NCI-H1092 (cell line): ENCODE measurements at places on chromosomes 16 and 17.
A peak's percentile ranks its signal among the peaks of the same experiment; 100 is the strongest.

- no peak for DNase-seq
Observed at GRCh38 chr16:31110106-31111034, 2.2 kb downstream of the BCKDK start.

- no peak for DNase-seq
Observed at GRCh38 chr17:77470800-77471733, 330.3 kb downstream of the SEC14L1 start.

DNA sequence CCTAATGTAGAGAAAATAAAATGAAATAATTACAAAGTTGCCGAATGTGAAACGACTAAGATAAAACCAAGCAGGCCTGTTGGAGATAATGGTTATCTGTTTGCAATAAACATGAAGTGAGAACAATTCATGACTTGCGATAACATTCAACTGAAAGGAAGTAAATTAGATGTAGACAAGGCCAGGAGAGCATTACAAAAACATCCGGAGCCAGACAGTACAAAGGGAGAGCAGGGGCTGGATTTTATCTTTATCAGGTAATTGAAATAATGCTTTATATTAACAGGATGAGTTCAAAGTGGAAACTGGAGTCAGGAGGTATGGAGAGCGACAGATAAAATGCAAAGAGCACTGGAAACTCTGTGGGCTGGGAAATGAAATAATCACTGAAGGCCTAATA is 265.6 kb upstream of the GOT2 start:
- no peak for DNase-seq

DNA sequence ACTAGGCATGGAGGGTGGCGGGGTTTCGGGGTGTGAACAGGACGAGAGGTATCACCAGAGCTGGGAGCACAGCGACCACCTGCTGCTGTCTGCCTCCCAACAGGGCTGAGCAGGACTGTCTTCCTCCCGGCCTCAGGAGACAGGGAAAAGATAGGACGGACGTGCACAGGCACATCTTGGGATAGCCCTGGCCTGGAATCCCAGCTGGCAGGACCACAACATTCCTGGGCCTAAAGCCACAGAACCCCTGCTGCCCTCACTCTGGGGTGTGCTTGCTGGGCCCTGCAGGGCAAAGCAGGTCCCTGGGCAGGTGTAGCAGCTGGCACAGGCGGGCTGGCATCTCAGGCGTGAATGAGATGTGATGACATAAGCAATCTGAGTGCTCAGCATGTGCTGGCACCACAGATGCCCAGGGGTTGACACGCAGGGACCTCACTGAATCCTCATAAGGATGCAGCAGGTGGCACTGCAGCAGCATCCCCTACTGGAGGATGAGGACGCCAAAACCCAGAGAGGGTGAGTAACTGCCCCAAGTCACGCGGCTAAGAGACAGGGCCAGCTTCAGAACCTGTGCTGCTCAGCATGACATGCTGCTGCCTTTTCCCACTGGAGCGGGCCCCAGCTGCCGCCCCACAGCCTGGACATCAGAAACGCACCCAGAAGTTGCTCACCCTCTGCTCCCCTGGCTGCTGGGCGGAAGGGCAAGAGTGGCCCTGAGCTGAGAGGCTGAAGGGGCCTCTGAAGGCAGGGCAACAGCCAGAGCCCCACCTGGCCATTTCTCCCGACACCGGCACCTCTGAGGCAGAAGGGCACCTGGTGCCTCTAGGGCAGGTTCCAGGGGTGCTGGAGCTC is 7.1 kb downstream of the CORO7 start:
- DNase-seq: no peak

- no peak for DNase-seq
Observed at GRCh38 chr16:78309763-78310162, 210.3 kb downstream of the WWOX start.

- no peak for DNase-seq
Observed at GRCh38 chr17:39699818-39700147, at the start of gene ERBB2. Gene ERBB2, plus strand, starts transcription at chr17:39700064. Its CDS starts 175 bp downstream, at chr17:39700239.

DNA sequence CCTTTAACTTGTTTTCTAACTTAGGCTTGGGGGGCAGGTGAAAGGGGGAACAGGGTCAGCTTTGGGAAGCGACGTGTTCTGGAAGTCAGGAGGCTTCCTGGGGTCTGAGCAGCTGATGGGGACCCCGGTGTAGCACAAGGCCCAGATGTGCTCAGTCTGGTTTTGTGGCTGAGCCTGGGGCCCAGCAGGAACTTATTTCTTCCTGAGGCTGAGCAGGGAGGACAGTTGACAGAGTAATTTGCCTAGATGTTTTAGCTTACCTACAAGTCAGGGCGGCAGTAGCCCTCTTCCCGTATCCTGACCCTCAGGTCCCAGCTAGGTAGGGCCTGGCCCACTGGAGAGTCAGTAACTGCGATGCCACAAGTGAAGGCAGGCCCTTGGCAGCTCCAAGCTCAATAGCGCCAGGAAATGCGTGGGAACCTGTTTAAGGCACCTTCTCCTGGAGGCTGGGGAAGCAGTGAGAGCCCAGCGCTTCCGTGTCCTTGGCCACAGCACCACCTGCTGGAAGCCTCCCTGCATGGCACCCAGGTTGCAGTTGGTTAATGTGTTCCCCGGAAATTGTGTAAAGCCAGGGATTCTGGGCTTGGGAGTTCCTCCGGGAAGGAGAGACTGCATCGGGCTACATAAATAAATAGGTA is 5.2 kb downstream of the CCR7 start:
- peak; percentile 74 for DNase-seq

DNA sequence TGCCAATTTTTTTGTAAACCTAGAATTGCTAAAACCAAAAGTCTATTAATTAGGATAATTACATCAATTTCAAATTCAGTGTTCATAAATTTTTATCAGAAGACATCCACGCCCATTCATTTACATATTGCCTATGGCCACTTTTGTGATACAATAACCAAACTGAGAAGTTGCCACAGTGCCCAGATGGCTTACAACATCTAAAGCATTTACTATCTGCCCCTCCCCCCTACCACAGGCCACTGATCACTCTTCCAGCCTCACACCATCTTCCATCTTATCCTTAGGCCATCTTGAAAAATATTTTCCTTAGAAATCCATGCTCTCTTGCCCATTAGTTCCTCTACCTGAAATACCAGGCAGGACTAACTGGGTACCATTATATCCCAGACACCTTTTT is 6.3 kb upstream of the PRKAR1A start:
- no peak for DNase-seq

- DNase-seq: peak; percentile 73
Observed at GRCh38 chr17:41666708-41667279, 21.9 kb upstream of the EIF1 start.

DNA sequence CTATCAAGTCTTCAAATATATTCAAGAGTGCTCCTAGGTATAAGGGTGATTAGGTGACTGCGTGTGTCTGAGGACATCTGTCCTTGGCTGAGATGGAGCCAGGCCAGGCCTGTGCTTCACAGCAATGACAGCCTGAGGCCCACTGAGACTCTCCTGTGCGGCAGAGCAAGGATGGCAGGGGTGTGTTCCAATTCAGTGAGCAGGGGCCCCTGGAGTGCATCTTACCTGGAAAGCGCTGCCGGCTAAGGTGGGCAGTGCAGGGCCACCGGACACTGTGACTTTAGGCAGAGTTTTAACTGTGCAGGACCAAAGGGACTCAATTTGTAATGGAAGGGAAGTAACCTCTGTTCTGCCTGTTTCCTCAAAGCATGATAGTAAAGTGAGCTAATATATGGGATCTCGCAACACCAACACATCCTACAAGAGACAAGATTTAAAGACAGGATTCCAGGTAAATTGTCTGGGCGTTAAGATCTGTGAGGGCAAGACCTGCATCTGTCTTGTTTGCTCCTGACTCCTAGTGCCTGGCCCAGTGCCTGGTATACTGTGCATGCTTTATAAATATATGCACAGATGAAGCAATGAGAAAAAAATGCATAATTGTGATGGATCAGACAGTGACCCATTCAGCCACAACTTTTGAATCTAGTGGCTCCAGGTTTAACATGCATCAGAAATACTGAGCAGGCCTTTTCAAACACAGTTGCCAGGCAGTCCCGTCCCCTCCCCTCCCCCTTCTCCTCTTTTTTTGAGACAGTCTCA is 86.7 kb downstream of the MRC2 start:
- no peak for DNase-seq

DNA sequence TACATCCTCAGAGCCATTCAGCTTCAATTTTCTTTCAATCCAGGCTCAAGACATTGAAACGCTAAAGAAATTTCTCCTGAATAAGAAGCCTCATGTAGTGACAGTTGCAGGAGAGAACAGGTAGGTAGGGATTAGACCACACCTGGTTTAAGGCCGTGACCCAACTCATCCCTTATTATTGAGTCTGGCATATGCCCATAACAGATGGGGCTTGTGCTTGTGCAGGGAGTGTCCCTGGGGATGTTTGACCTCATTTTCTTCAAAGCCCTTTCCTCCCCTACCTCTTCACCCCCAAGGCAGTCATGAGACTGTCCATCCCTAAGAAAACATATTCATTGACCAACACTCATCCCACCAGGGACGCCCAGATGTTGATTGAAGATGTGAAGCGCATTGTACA is 24.3 kb downstream of the SUPT6H start:
- DNase-seq: no peak

- DNase-seq: peak; percentile 89
Observed at GRCh38 chr17:68511671-68512246, 471 bp upstream of the PRKAR1A start.

GRCh38 chr17:38434178-38434665 is 6.0 kb downstream of the ARHGAP23 start:
- no peak for DNase-seq

DNA sequence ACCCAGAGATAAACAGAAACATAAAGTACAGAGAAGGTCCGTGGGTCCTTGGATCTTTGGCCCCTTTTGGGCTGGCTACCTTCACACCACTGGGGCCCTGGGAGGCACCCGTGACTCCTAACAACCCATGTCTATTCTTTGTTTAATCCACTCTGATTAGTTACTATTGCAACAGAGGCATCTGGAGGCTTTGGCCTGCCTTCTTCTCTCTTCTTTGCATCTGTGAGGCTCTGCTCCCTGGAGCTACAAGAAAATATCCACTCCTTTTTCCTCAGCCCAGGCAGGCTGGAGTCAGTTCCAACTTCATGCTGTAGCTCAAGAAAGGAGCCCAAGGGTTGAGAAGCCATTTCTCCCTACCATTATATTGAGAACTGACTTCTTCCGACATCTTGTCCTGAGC is 9.5 kb upstream of the CMIP start:
- no peak for DNase-seq

- no peak for DNase-seq
Observed at GRCh38 chr17:45397796-45398195, 34.9 kb downstream of the ARHGAP27 start.

- no peak for DNase-seq
Observed at GRCh38 chr16:10983159-10983558, 38.8 kb downstream of the CLEC16A start.

- DNase-seq: no peak
Observed at GRCh38 chr17:2468270-2468669, 43.4 kb downstream of the METTL16 start.

- DNase-seq: no peak
Observed at GRCh38 chr17:18300725-18301480, 13.9 kb downstream of the TOP3A start.

- DNase-seq: no peak
Observed at GRCh38 chr16:28014851-28015250, 48.7 kb downstream of the GSG1L start.

- no peak for DNase-seq
Observed at GRCh38 chr17:82052638-82053059, 951 bp downstream of the GPS1 start.

DNA sequence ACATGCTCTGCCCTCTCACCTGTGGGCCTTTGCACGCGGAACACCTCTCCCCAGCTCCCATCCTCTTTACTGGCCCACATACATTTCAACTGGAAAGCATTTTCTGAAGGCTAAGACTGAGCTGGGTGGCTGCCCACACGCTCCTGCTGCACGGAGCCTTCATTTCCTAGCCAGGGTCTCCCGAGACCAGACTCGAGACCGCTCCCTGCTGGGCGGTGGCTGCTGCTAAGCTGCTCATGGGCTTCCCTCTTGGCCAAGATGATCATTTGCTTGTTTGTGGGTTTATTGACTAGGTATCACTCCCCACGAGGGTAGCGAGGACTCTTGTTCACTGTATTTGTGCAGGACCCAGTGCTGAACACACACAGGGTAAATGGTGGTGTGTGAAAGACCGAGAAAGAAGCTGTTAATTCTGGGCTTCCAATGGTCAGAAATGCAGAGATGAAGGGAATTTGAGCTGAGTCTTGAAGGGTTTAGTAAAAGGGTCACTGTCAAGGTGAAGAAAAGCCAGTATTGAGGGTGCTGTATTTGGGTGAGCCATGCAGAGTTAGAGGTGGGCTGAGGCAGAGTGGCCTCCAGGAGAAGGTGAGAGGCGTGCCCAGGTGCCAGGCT is 907 bp downstream of the TRAPPC2L start:
- DNase-seq: peak; percentile 61

DNA sequence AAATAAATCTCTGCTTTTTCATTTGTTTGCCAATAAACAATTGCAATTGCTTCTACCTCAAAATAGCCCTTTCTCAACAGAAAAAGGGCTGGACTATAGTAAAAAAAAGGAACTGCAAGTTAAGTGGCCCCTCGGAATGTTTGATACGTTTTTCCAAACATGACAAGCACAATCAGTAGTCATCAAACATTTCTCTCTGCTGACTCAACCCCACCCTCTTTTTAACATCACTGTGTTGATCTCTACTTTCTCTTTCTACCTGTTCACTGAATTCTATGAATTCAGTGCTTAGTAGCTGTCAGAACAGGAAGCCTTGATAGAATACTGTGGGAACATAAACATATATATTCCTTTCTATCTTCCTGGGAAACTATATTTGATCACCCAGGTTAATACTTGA is 116.5 kb upstream of the AXIN2 start:
- no peak for DNase-seq

DNA sequence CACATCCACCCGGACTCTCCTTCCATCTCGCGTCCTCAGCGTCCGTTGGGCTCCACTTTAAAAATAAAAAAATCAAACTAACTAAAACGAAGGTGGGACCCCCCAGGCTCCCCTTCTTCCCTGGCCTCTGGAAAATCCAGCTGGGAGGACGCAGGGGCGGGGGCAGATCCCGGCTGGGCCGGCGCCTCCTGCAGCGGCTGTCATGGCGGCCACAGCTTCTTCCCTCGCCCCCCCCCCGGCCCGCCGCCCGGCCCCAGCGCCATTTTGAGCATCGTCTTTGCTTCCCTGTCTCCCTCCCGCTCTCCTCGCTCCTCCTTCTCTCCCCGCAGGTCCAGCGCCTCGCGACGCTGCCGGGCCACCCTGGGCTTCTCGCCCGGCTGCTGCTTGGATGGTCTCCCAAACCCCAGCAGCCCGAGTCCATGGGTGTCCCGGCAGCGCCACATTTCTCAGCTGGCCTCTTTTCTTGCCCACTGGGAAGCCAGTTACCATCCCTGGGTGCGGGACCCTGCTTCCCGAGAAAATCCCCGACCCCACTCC is 3.3 kb downstream of the HOXB2 start:
- peak; percentile 70 for DNase-seq
